ENCODE measurements at places on chromosomes 6 and 20. TPM values are rescaled to one million over a fixed set of nuclear protein-coding genes. Genes with fewer than 3 reads are reported as not detected.

DNA sequence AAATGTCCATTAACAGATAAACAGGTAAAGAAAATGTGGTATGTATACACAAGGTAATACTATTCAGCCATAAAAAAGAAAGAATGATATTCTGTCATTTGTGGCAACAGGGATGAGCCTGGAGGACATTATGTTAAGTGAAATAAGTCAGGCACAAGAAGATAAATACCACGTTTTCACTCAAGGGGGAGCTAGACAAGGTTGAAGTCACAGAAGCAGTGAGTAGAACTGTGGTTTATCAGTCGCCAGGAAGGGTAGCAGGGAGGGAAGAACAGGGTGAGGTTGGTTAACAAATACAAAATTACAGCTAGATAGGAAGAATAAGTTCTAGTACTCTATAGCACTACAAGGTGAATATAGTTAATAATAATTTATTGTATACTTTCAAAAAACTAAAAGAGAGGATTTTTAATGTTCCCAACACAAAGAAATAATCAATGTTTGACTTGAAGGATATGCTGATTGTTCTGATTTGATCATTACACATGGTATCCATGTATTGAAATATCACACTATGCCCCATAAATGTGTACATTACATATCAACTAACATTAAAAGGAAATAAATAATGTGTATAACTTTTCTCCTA, 21.1 kb downstream of the RTN4IP1 start:
- peak; percentile 26 for DNase-seq

FLRT3 gene
- polyA plus RNA-seq = 6.0 TPM

GRCh38 chr20:61135266-61135665, 116.8 kb upstream of the CDH4 start:
- DNase-seq = no peak

DPPA5 gene
- polyA plus RNA-seq = not detected

- no peak for DNase-seq
Measured at GRCh38 chr6:28269492-28269891, 2.5 kb downstream of the ZSCAN26 start.

All from hindlimb muscle (tissue), 1 donor.